ENCODE measurements at places on chromosomes 13 and 19.

DNA sequence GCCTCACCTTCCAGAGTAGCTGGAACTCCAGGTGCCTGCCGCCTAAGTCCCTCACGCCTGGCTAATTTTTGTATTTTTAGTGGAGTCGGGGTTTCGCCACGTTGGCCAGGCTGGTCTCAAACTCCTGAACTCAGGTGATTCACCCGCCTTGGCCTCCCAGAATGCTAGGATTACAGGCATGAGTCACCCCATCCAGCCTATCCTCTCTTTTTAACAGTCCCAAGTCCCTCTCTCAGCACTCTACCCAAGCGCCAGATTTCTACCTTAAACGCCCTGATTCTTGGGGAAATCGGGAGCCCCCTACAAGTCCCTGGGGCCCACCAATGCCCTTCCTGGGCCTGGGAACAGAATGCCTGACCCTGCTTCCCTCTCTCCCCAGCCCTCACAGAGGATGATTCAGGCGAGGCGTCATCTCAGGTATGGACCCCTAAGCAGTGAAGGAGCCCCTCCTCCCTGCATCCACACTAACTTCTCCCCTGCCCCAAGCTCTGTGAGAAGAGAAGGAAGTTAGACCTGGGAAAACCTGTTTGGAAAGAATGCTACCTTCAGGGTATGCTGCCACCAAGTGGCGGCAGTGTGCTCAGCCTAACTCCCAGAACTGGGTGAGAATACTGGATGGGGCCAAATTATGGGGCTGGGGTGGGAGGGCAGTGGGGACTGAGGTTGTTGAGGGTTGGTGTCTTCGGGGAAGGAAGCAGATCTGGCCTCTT is 20.8 kb upstream of the EBI3 start:
- peak; percentile 28 for DNase-seq

DNA sequence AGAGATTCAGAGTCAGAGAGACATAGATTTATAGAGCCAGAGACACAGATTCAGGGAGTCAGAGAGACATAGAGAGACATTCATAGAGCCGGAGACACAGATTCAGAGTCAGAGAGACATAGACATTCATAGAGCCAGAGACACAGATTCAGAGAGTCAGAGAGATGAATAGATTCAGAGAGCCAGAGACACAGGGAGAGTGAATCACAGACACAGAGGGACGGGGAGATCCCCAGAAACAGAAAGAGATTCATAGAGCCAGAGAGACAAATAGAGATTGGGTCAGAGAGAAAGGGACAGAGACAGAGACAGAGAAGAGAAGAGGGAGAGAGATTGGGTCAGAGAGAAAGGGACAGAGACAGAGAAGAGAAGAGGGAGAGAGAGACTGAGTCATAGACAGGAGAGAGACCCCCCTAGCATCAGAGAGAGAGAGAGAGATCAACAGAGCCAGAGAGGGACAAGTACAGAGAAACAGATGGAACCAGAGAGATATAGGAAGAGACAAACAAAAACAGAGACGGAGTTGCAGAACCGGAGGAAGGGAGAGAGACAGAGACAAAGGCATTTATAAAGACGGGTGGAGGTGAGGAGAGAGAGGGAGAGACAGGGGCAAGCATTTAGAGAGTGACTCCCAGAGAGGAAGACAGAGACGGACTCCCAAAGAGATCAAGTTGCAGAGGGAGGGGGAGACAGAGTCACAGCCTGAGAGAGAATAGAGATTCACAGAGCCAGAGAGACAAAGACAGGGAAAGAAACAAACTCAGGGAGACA is 1.1 kb upstream of the PRKCG start:
- no peak for DNase-seq

DNA sequence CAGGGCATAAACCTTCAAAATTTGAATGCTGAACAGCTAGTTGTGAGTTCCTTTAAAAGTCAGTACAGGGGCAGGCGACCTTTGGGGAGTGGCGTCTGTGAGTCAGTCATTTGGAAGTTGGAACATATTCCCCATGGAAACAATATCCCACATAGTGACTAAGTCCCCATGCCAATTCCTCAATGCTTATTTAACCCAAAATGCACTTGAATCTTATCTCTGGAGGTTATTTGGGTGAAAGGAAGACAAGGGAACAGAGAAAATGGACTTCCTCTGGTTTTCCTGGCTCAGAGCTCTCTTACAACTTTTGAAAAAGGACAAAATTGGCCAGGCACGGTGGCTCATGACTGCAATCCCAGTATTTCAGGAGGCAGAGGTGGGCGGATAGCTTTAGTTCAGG is 479.2 kb upstream of the NBEA start:
- peak; percentile 64 for DNase-seq

GRCh38 chr13:113401452-113402415 is 37.8 kb upstream of the GRTP1 start:
- DNase-seq = no peak

DNA sequence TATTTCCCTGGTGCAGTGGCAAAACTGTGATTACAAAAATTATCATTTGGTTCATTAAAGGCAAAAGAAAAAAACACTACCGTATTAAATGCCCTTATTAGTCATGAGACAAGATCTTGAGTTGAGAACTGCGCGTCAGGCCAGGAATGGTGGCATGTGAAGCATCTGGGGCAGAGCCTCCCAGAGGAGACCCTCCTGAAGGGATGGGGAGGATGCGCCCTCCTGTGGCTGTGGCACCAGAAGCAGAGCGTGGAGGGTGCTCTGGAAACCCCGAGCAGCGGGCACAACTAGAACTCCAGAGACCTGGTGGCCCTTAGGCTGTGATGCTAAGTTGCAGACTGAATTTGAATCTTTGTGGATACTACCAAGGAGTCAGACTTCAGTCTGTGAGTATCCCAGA is 11.5 kb downstream of the CUL4A start:
- DNase-seq = peak; percentile 21

DNA sequence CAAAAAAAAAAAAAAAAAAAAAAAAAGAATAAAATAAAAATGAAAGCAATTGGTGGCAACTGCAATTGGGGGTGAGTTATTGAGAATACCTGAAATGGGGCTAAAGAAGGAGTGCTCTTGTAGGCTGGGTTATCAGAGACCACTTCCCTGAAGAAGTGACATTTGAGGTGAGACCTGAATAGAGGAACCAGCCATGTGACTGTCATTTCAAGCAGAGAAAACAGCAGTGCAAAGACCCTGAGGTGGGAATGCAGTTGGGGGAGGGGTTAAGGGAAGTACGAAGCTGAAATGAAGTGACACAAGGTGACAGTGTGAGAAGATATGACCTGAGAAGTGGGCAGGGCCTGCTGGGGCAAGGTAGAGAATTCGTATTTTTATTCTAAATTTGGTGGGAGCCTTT is 4.3 kb upstream of the PALM3 start:
- DNase-seq = no peak

GRCh38 chr19:18672044-18672451 is 11.4 kb upstream of the CRTC1 start:
- DNase-seq = no peak

DNA sequence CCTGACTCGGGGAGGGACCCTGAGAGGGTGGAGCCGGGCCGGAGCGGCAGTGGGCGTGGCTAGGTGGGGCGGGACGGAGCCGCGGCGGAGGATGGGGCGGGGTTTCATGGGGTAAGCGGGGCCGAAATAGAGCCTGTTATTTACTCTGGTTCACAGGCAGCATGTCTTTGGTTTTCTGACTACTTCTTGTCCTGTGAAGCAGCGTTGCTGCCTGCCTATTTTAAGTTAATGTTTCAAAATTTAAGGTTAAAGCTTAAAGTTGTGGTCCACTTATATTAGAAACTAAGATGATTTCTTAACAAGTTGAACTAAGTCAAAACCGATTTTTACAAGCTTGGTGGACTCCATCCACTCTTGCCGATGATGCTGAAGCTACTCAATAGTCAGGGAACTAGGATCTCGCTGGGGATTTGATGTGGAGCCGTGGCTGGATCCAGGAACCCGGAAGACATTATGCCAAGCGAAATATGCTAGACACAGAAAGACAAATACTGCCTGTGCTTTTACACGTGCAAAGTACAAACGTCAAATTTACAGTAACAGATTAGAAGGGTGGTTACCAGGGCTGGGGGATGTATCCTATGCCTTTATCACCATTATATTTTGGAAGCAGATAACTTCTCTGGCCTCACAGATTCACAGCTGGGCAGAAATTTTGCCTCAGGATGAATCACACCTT is 433 bp upstream of the ZNF616 start:
- no peak for DNase-seq

- DNase-seq = no peak
These were observed 8.8 kb downstream of the PRPF31 start for GRCh38 chr19:54124393-54124792.
